NCI-H345 (cell line): ENCODE measurements at places on chromosomes 7 and 10.

GRCh38 chr7:91875851-91876250 is 4.7 kb downstream of the MTERF1 start:
- DNase-seq: no peak

DNA sequence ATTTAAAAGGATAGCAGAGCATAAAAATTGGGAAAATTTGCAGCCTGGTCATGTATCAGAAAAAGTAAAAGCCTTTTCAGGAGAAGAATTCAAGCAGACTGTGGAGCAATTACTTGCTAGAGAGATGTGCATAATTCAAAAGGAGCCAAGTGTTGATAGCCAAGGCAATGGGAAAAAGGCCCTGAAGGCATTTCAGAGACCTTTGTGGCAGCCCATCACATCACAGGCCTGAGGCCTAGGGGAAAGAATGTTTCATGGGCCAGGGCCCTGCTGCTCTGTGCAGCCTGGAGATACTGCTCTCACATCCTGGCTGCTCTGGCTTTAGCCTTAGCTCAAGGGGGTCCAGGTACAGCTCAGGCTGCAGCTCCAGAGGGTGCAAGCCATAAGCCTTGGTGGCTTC is 152.9 kb downstream of the MAGI2 start:
- DNase-seq: no peak

DNA sequence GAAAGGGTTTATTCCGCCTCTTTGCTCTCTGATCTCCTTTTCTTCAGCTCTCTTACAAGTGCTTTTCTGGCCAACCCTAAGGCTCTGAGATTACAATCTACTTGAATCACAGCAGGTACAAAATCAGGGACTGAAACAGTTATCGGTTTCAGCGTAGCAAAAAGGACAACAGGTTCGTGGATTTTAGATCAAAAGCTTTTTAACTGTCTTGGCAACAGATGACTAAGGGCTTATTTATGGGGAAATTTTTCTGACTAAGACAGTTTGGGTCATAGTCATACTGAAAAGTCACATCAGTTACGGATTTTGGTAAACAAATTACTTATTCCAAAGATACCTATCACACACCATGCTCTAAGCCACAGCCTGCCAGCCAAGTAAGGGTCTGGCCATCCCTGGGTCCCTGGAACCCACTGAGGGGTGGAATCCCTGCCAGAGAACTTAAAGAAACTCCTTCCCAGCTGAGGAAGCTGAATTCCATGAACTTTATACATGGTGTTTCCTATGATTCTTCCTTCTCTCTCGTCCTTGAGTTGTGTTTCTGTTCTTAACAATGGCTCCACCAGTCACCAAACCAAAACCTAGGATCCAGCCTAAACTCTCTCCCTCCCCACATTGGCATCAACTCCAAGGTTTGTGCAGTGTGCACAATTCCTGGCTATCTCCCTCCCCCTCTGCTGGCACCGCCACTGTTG is 169.3 kb downstream of the FAM107B start:
- DNase-seq: no peak

DNA sequence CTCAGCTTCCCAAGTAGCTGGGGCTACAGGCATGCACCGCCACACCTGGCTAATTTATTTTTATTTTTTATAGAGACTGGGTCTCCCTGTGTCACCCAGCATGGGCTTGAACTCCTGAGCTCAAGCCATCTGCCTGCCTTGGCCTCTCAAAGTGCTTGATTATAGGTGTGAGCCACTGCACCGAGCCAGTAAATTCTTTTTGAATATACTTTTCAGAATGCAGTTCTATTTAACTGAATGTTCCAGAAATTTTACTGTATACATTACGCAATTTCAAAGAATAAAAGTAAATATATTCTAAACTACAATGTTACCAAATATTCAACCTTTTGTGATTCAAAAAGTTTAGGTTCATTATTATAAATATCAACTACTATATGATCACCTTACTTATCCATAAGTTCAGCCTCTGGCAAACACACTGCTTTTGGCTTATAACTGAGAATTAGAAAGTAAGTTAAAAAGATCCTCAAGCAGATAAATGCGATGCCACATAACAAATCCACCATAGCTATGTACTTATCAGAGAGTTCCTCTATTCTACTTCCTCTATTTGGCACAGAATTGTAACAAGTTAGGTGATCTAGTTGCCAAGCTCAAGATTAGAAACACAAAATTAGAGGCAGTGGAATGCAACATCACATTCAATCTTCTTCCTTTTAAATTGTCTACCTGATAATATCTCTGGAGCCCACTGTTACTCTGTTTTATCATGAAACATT is 118.2 kb downstream of the ANK3 start:
- no peak for DNase-seq

DNA sequence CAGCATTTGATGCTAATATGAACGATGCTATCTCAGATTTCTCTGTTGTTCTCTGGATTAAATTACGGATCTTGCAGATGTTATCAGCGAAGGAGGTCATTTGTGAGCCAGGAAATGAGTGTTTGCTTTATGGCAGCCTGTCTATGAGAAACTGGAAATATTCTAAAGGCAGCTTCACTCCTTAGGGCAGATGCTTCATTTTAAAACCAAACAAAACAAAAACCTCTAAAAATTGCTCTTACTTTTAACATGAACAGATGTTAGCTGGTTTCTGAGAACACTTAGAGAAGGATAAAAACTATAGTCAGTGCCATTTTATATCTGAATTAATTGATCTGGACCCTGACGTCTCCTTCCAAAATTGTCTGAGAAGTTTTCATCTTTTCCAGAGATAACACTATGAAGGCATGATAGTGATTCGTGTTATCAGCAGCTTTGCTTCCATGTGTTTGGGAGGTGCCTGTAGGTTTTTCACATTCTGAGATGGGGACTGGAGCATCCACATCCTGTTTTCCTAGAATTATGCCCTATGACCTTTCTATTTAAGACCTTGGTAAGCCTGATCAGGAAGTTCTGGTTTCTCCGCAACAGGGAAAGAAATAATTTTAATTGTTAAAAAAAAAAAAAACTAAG is 53.1 kb downstream of the CPED1 start:
- DNase-seq: no peak

DNA sequence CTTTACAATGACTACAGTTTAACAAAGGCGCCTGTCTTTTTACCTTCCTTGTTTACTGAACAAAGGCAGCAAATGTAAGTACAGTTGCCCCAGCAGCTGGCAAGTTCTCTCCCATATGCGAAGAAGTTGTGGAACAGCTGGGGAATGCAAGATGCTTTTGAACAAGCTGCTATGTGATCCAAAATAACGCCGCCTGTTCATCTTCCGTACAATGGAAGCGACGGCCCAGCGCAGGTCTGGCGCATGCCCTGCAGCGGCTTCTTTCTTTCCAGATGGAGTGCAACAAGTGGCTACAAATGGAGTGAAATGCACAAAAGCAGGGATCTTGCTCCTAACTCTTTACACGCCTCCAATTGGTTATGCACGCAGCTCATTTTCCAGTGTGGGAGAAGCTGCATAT is 97.0 kb upstream of the SVIL start:
- DNase-seq: peak; percentile 40

DNA sequence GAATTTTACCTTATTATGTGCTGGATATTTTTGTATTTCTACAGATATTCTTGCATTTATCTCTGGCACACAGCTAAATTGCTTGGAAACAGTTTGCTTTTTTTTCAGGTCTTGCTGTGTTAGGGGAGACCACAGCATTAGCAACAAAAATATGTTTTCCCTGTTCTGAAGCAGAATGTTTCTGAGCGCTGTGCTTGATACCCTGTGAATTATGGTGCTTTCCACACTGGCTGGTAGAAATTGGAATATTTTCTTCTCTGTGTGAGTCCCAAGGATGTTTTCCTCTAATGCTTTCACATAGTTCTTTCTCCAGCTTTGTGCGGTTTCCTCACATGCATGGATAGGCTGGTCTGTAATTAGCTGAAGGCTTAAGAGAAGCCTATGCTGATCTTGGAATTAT is 651.6 kb upstream of the IGFBP3 start:
- DNase-seq: no peak

DNA sequence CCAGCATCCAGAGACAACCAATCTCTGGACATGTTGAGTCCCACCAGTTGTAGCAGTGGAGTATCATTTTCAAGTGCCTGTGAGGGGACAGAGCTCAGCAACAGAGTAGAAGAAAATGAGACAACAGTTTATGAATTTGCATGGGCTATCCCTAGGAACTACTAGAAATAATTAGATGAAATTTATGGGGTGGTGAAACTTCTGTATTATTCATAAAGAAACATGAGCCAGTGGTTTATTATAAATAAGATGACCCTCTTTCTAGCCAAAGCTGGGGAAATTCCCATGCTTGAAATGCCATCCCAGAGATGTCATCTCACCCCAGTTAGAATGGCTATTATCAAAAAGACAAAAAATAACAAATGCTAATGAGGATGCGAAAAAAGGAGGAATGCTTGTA is 55.1 kb upstream of the ITGB8 start:
- DNase-seq: no peak

DNA sequence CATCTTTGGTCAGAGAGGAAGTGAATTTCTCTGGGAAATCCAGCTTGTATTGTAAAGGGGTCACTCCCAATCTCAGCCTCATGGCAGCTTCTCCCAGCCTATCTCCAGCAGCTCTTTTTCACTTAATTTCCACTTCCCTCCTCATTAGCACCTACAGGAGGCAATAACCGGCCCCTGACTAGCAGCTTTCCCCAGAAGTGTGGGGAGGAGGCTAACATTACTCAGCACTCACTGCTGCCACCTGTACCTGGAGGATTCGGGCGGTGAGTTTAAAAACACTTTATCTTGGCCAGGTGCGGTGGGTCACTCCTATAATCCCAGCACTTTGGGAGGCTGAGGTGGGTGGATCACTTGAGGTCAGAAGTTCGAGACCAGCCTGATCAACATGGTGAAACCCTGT is 3.8 kb downstream of the NODAL start:
- no peak for DNase-seq

- no peak for DNase-seq
Observed at GRCh38 chr7:154973381-154973780, 29.5 kb downstream of the PAXIP1 start.

DNA sequence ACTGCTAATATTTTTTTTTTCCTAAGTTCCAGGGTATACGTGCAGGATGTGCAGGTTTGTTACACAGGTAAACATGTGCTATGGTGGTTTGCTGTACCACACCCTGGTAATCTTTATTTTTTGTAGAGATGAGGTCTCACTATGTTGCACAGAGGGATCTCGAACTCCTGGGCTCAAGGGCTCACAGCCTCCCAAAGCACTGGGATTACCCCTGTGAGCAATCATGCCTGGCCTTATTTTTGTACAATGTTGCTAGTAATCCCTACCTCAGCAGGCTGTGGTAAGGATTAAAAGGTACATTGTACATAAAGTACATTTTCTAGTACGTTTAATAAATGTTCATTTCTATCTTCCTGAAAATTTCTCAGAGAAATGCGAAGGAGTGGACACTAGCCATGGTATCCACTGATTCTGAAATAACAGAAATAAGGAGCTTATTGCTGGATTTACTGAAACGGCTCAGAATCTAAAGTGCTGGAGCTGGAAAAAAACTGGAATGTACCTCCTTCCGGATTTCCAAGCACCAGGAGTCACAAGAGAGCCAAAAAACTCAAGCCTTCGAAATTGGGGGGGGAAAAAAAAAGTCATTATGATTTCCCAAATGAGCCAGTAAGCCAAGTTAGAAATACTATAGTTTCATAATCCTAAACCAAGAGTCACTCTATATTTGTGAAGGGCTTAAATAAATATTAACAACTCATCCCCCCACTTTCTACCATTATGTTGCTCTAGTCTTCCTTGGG is 69.6 kb downstream of the NT5C2 start:
- no peak for DNase-seq

DNA sequence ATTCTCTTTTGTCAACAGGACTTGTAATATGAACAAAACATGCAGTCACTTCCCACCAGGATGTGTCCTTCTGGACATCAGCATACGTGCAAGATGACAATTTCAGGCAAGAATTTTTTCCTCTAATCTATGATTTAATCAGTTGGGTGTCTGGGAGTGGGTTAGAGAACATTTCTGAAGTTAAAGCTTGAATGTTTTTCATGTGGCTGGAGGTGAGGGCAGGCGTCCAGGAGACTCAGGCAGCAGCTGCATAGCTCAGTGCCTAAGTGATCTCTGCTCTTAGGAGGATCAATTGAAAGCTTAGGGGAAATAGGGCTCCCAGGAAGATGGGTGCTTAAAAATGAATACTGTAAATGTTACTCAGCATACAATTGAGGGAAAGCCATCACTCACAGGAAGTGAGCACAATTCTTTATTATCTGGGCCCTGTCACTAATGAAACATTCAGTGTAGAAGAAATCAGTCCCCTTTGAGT is 457.6 kb upstream of the KLF6 start:
- no peak for DNase-seq

DNA sequence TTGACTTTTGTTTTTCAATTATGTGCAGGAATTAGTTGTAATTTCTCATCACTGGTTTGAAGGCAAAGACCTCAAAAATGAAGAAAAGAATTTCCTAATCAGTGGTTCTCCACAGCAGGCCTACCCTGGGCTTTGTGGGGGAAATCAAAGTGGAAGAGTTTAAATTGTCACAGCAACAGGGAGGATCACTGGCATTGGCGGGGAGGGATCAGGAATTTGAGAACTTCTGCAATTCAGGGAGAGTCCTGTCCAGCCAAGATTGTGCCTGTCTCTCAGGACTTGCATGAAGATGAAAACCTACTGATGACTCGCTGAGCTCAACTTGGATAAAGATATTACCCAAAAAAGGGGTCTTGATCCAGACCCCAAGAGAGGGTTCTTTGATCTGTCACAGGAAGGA is 70.1 kb downstream of the HACD1 start:
- DNase-seq: no peak

DNA sequence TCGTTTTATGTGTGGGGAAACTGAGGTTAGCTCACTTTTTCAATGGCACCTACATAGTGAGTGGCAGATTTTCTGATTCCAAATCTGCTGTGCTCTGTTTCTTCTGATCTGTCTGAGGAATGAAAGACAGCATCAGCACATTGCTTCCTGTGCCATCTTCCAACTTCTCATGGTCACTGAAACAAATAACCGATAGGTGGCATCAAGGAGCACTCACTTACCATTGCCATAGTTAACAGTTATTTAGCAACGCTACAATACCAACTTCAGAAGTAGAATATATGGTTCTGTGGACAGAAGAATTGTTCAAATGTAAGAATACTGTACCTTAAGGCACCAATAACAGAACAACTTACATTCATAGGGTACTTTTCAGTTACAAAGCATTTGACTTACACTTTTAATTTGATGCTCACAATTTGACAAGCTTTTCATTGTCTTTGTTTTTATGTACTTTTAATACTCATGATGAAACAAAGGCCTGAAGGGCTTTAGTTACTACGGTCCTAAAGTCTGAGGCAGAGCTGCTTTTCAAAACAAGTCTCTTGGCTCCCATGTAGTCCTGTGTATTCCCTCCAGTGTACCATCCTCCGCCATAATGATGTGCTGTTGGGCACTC is 228.9 kb upstream of the TCF7L2 start:
- no peak for DNase-seq
